Activated naive CD8-positive, alpha-beta T cell treated with anti-CD3 and anti-CD28 coated beads for 36 hours (primary cell): ENCODE measurements at places on chromosomes 1 and 21.

- DNase-seq: no peak
Observed at GRCh38 chr21:38439426-38439825, 58.9 kb downstream of the ERG start.

DNA sequence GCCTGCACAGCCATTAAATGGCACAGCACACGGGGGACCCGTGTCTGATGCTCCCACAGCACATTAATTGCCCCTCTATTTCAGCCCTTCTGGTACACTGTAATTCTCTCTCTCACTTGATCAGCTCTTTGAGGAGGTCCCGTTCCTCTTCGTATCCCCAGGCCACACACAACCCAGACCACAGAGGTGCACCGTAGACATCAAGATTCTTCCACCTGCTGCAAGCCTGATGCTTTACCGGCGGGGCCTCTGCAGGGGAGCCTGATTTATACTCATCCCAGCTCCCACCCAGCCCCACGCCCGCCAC, 759 bp downstream of the SMYD3 start:
- no peak for DNase-seq

GRCh38 chr1:95582191-95582590, 348.2 kb downstream of the RWDD3 start:
- no peak for DNase-seq

DNA sequence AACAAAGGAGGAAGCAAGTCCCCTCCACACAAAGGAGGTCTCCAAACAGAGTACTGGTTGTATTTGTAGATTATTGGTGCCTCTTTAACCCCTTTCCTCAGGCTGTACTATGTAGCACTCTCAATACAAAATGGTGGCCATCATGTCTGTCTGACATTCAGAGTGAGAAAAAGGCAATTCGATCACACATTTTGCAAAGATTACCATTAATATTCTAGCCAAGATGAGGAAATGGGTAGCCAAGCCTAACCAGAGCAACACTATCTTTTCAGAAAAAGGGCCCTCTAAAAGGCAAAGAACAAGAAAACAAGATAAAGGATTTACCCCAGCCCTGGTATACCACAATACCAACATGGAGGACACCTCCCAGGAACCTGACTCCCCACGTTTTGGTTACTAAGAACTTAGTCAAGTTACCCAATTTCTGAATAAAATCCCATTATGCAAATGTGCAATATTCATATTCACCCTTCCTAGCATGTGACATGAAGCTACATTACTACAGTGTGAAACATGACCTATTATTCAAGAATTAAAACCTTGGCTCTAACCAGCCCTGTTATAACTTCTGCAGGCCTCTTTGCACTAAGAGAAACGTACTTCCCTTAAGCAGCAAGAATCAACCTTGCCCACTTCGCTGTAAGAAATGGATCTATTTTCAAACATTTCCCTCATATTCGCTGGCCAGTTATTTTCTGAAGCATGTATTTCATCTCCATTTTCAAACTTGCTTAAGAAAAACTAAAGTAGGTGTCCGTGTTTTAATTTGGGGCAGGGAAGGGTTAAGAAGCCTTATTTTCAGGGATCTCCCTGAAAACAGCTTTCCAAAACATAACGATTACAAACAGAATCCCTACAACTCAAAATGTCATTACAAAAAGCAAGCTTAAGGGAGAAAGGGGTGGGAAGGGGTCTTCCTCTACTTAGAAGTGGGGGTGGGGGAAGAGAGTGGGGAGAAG, 2.1 kb downstream of the KDM5B start:
- DNase-seq: no peak

DNA sequence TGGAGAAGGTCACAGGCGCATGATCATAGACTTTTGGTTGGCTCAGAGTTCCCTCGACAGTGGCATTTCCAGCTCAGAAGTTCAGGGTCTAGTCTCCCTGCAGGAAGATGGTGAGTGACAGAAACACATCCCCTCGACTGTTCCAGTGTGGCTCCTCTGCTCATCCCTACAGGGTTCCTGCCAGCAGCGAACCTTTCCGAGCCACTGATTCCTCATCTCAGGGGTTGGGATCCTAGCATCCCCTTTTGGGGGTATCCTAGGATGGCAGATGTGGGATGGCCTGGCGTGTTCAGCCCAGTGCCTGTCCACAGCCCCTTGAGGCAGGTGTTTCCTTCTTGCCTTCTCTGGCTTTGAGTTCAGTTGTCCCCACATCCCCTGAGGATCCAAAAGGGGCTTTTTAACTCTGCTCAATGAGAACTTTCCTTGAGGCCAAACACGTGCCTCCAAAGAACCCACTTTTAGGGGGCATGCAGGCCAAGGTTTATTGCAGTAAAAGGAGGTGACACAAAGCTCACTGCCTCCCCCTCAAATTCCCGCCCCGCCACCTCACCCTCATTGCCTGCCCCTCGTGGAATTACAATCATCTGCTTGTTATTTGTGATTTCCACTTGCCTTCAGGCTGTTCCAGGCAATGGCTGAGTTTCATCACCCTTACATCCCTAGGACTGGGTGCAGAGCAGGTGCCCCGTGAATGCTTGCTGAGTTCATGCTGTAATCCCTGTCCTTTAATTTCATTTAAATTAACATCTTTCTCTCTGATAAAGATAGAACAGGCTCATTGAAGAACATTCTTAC, 440.7 kb downstream of the CAMTA1 start:
- no peak for DNase-seq

DNA sequence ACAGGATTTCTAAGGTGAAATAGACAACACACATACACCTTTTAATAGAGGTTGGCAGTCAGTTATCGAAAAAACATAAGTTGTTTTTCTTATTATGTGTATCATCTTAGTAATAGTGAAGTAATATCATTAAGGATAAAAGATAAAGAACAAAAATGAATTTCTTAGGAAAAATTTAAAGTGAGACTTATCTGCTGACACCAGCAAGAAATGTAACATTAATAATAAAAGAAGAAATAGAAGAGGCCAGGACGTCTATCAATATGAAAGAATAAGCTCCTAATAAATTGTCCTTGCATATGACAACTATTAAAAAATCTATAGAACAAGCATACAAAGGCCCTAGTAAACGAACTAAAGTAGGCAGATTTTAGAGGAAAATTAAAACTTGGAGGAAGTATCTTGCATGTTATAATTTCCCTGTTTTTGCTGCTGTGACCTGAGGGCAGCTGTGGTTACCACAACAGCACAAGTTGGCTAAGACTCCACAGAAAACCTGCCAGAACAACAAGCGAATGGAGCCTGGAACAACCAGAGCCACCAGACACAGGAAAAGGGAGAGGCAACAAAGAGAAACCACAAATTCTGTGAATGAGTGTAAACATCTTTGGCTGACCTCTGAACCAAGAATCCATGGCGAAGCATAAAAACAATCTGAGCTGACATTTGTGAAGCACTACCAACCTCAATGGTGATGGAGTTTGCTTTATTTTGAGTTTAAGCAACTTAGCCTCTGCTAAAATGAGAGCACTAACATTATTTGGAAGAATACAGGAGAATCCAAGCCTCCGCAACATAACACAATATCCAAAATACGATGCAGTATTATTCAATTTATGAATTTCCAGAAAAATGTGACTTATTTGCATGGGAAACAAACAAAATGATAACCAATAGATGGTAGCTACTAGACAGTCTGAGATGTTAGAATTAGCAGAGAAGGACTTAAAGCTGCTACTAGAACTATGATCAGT, 207.5 kb downstream of the KCNT2 start:
- no peak for DNase-seq

- no peak for DNase-seq
Observed at GRCh38 chr1:87598429-87598828, 269.7 kb downstream of the LMO4 start.

- peak; percentile 6 for DNase-seq
Observed at GRCh38 chr1:164092603-164093353, 466.2 kb upstream of the PBX1 start.

DNA sequence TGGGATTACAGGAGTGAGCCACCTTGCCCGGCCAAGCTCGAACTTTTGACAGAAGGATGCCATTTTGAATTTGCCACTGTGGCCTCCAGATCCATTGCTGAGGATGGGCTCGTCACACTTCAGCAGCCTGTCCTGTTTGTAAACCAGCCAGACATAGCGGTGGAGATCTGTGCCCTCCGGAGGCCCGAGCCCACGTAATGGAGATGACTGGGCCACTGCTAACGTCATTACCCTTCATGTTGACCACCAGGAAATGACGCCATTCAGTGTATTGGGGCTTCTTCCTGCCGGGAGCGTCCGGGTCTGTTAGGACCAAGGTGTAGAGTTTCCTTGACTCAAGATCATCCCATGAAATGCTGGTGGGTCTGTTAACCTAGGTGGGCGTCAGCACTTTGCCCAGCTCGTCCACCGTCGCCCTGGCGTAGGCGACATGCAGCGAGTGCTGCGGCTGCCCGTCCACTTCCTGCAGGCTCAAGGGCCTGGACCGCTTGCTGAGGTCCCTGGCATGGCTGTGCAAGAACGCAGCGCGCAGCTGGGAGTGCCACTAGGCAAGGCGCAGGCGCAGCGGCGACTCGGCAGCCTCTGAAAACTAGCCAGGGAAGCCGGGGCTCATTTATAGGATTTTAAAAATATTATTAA, 40.8 kb downstream of the PTPRC start:
- no peak for DNase-seq

DNA sequence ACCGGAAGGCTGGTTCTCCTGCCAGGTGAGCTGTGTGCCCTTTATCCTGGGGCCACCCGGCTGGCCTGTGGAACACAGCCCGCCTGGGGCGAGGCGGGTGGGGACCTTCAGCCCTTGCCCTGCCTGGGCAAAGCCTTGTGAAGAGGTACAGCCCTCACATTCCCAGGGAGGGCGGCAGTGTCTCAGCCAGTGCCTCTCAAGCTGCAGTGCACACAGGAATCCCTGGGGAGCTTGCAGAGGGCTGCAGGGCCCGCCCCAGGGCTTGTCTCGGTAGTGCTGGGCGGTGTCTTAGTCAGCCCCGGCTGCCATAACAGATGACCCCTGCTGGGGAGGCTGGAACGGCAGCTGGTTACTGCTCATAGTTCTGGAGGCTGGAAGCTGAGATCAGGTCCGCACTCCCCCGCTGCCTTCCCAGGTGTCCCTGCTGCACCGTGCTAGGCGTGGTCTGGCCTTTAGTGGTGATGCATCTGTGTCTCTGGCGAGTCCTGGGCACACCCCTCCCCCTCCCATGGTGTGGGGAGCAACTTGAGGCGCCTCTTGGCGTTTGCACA, 12.6 kb downstream of the DFFB start:
- no peak for DNase-seq

- no peak for DNase-seq
Observed at GRCh38 chr1:1246577-1247340, at the start of gene C1QTNF12. TSS of gene C1QTNF12 (minus strand) at chr1:1246722. CDS start at chr1:1246690, 32 bp downstream.

DNA sequence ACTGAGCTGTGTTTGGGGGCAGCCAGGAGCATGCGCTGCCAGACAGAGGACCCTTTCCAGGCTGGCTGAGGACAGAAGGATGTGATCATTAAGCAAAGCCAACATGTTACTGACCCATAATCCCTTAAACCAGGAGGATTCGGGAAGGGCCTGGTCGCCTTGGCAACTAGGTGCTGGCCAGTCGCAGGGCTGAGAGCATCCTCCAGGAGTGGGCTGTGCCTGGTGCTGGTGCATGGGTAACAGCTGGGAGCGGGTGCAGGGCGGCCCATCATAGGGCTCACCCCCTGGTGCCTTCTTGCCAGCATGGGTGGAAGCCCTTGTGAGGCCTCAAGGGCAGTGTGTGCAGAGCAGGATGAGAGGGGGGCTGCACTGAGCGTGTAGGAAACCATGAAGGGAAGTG, 17.2 kb downstream of the CDK18 start:
- no peak for DNase-seq

GRCh38 chr1:29383746-29384371, 147.5 kb downstream of the PTPRU start:
- DNase-seq: no peak

DNA sequence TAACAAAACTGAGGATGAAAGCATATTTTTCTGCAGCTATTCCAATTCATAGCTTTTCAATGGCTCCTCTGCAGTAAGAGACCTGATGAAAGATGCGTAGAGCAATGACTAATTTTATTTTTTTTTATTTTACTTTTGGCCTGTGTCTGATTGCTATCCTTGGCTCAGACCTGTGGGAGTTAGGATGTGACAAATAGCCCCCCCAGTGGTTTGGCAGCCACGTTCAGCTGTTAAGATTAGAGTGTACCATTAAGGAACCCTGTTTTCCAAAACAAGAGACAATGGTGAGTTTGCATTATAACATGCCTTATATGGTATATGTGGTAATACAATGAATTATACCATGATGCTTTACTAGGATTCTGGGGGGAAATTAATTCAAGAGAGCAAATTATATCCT, 264.7 kb downstream of the CACNA1E start:
- DNase-seq: no peak

DNA sequence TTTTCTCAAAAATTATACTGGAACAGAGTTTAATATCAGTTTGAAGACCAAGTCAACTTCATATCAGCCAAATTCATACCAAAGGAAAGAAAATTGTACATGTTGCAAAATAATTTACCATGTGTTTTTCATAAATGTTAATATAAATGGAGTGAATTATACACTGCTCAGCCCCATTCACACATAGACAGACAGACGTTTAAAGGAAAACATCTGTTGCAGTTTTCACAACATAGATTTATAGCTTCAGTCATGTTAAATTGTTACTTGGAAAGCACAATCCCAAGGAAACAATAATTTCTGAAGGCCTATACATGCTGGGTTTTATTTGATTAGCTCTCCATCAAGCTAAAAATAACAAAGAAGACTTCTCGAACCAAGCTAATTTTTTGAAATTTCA, 27.8 kb upstream of the HYI start:
- no peak for DNase-seq

DNA sequence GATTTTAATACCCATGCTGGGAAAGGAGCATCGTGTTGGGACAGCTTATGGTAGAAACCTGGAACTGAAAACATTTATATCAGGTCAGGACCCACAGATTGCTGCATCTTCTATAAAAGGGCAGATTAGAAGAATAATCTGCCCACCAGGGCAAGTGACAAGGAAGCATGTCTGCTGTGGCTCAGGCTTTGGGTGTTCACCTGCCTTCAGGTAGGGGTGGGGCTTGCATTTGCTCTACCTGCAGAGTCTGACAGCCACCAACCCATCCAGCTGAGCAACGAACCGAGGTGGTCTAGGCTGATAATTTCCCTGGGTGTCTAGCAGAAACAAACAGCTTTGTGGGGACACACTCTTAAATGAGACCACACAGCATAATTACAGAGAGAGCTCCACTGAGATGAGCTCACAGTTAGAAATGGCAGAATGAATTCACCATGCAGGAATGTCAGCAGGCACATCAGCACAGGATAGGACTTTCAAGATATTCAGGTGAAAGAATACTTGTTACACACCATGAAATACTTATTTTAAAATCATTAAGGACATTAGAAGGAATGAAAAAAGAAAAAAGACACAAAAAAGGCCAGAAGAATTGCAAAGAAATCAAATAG, 36.1 kb upstream of the B3GALT5 start:
- DNase-seq: no peak

- DNase-seq: no peak
Observed at GRCh38 chr21:42120903-42121535, 49.9 kb downstream of the UMODL1 start.

- no peak for DNase-seq
Observed at GRCh38 chr1:83910461-83910860, 88.5 kb downstream of the TTLL7 start.
